ENCODE measurements at places on chromosomes 16 and 17.

DNA sequence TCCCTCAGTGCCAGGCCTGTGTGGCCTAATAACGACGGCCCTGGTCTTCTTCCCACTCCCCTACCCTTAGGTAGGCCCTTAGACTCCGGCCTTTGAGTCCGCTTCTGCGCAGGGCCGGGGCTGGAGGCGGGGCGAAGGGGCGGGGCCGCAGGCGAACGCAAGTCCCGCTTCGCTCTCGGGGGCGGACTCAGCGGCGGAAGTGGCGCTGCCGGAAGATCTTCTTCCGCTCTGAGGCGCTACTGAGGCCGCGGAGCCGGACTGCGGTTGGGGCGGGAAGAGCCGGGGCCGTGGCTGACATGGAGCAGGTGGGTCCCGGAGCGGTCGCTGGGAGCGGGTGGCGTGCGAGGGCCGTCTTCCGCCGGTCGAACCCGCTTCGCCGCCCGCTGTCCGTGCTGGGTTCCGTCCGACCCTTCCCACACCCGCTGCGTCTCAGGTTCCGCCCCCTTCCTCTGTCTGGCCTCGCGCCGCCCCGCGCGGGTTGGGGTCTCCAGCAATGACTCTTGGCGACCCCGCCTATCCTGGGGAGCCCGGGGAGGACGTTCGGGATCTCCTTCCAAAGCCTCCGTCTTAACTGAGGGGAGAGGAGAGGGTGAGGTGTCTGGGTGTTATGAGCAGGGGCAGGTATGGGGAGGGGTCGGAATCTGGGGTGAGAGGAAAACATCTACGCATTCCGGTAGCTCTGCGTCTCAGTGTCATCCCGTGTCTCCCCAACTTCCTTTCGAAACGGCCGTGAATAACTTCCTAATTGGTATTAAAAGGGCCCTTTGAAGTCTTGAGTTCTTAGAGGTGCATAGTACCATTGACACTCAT lies at the start of gene STARD3:
STARD3 (plus strand) TSS at position 218 of the 810 bp plus-strand sequence. CDS start 16,388 bp downstream, outside the sequence.
- DNase-seq, result peak; percentile 79

GRCh38 chr17:49514071-49514721 lies 19.1 kb downstream of the NGFR start:
- DNase-seq, result no peak

DNA sequence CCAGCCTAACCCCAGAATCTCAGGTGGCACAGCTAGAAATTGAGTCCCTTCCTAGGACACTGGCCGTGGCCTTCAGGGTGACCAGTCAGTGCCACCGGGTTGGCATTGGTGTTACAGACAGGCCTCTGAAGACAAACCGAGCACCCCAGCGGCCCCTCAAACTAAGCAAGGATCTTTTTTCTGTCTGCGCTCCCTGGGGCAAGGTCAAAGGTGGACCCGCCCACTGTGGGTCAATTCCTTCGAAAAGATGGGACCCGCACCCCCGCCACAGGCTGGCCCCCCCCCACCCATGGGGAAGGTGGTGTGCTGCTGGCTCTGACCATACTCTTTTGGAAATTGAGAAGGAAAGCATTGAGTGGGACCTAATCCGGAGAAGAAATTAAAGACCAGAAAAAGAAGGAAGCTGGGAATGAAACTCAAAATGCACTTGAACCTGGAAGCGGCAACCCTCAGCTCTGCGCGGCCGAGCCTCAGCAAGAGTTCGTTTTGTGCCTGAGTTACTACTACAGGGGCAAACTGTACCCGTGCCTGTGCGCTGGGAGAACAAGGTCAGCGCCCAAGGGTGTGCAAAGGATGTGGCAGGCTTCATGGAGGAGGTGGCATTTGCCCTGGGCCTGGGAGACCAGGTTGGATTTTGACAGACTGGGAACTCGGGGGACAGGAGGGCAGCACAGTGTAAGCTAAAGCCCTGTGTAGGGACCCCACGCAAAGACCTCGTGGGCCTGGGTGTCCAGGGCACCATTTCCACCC lies 20.4 kb downstream of the TMC6 start:
- no peak for DNase-seq

DNA sequence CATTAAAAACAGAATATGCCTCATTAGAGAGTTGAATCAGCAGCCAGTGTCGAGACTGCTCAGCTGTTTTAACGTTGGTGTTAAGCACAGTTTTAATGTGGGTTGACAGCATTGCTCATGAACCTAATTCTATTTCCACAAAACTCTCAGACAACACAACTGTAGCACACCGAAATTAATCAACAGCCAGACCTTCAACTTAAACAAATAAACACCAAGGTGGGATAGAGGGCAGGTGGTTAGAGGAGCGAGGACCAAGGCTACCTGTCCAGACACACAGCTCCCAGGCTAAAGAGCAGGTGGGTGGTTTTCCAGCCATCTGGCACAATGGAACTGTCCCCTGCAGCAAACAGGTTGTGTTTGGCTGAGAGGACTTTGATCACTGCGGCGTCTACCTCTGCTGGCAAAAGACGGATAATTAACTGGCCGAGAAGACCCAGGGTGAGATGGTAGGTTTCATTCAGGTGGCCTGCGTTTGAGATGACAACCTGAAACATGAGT lies 69.6 kb upstream of the ATP2A3 start:
- DNase-seq, result no peak

DNA sequence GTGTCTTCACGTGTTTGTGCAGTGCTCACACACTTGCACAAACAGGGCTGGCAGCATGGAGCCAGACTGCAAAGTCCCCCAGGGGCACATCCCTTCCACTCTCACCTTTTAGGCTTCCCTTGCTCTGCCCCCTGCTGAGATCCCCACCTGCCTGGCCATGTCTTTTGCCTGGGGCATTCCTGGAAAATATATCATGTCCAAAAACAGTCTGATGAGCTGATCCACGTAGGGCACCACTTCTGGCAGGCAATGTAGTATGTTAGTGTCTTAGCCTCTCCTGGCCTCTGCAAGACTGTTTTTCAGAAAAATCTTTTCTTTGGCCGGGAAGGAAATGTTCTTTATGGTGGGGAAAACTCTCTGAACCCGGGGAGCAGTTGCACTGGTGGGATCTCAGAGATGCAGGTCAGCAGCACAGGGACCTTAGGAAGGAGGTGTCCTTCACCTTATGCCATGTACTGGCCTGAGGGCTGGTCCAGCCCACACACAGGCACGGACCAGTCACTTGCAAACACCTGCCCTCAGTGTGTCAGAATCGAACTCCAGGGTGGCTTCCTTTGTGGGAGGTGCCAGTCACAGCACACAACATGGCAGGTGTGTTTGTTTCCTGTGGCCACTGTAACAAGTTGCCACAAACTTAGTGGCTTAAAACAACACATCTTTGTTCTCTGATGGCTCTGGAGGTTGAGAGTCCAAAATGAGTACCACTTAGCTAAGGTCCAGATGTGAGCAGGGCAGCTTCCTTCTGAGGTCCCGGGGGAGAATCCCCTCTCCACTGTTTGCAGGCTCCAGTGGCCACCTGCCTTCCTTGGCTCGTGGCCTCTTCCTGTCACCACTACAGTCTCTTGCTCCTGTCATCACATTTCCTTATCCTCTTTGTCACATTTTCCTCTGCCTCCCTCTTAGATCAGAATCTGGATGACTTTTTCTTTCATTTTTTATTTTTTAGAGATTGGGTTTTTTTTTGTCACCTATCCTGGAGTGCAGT lies 46.6 kb downstream of the MPRIP start:
- no peak for DNase-seq

- DNase-seq, result no peak
Measured at GRCh38 chr17:1029196-1029921, 32.4 kb downstream of the TIMM22 start.

- DNase-seq, result no peak
Measured at GRCh38 chr16:83098536-83098935, 471.8 kb downstream of the CDH13 start.

- DNase-seq, result no peak
Measured at GRCh38 chr16:53922807-53923571, 219.0 kb downstream of the FTO start.

DNA sequence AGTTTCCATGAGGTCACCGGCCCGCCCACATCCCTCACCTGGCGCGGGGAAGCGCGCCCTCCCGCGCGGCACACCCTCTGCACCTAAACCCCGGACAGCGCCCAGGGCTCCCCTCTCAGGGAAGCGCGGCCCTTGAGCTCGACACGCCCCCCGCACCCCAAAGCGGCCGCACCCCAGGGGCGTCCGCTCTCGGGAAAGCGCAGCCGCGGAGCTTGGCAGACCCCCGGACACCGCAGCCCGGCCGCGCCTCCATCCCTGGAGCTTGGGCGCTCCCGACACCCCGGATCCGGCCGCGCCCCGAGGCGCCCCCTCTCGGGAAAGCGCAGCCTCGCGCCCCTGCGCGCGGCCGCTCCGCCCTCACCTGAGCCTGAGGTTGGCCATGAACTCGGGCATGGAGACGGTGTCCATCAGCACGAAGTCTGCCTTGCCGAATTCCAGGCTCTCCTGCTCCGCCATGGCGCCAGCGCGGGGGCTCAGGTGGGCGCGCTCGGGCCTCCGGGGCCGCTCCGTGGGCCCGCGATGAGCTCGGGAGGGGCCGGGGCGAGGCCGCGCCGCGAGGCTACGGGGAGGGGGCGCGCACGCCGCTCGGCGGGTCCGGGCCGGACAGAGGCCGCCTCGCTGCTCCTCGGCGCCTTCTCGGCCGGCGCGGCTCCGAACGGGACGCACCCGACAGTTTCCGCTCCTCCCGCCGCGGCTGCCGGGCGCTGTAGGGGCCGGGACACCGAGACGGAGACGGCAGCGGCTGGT lies at the start of gene MYO1D:
MYO1D (minus strand) TSS at position 708 of the 747 bp plus-strand sequence; CDS start at position 456, 252 bp downstream.
- peak; percentile 54 for DNase-seq

DNA sequence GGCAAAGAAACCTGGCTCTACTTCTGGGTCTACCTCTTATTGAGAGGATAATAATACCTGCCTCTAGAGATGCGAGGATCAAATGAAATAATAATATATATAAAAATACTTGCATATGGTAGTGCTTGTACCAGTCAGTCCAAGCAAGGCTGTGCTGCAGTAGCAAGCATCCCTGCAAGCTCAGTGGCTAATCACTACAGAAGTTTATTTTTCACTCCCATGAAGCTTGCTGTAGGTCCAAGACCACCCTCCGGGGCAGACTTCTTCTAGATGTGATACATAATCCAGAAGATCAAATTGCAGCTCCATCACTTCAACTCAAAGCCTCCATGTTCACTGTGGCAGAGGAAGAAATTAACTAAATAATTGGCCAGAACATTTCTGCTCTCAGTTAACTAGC lies 48.9 kb upstream of the NKD1 start:
- DNase-seq, result no peak

- no peak for DNase-seq
Measured at GRCh38 chr16:11405331-11406176, 60.3 kb downstream of the RMI2 start.

- no peak for DNase-seq
Measured at GRCh38 chr16:87486713-87487247, 6.0 kb downstream of the ZCCHC14 start.

- DNase-seq, result peak; percentile 57
Measured at GRCh38 chr17:3557768-3558583, at the start of gene TRPV3. Gene TRPV3 (minus strand): TSS chr17:3557812. CDS start chr17:3554850, 2,962 bp downstream.

DNA sequence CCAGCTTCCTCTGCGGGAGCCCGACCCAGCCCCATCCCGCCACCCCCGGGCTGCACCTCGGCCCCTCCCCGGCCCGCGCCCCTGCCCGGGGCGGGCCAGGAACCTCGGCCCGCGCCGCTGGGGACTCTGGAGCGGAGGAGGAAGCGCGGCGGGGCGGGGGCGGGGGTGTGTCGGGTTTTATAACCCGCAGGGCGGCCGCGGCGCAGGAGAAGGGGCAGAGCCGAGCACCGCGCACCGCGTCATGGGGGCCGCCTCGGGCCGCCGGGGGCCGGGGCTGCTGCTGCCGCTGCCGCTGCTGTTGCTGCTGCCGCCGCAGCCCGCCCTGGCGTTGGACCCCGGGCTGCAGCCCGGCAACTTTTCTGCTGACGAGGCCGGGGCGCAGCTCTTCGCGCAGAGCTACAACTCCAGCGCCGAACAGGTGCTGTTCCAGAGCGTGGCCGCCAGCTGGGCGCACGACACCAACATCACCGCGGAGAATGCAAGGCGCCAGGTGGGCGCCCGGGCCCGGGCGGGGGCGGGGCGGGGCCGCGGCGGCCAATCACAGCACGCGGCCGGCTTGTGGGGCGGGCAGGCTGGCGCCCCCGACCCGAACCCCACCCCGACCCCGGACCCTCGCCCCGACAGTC lies at the start of gene ACE:
ACE (plus strand) TSS at position 208 of the 626 bp plus-strand sequence; CDS start at position 242, 34 bp downstream.
- DNase-seq, result no peak

GRCh38 chr17:45131616-45132319 lies 547 bp downstream of the PLCD3 start:
- peak; percentile 17 for DNase-seq

GRCh38 chr16:22388101-22388644 lies 13.8 kb upstream of the CDR2 start:
- DNase-seq, result no peak

GRCh38 chr16:46568472-46569230 lies 52.5 kb downstream of the SHCBP1 start:
- DNase-seq, result no peak

DNA sequence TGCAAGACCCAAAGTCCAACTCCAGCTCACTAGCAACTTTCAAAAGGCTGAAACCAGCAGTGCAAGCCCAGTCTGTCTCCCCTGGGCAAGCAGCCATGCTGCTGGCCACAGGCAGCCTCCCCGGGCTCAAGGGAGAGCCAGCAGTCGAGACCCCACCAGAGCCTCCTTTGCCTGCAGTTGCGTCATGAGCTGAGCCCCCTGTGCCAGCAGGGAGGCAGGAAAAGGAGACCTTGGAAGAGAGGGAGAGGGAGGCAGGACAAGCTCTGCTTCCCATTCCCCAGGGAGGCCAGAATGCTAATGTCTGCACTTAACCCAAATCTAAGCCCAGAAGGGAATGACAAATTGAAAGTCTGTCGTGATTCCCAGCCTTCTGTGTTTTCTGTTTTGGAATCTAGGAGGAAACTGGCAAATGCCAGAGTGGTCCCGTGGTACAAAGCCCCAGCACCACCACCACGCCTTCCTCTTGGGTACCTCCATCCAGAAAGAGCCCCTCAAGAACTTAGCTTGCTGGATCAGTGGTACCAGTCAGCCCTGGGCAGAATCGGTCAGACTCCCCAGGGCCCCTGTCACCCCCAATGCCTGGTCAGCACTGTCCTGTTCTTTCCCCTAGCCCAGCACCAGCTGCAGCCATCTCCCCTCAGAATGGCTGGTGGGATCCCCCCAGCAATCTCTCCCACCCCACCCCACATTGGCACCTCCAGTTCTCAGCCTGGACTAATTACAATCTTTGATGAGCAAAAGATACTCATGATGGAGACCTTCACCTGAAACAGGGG lies 99.3 kb upstream of the TNRC6C start:
- no peak for DNase-seq

GRCh38 chr17:74520790-74521480 lies 10.3 kb downstream of the CD300LB start:
- no peak for DNase-seq

- no peak for DNase-seq
Measured at GRCh38 chr16:67961551-67961957, 6.9 kb downstream of the SLC12A4 start.

- no peak for DNase-seq
Measured at GRCh38 chr17:33687831-33688230, 394.7 kb upstream of the ASIC2 start.
